ENCODE measurements at places on chromosomes 2 and 18.

DNA sequence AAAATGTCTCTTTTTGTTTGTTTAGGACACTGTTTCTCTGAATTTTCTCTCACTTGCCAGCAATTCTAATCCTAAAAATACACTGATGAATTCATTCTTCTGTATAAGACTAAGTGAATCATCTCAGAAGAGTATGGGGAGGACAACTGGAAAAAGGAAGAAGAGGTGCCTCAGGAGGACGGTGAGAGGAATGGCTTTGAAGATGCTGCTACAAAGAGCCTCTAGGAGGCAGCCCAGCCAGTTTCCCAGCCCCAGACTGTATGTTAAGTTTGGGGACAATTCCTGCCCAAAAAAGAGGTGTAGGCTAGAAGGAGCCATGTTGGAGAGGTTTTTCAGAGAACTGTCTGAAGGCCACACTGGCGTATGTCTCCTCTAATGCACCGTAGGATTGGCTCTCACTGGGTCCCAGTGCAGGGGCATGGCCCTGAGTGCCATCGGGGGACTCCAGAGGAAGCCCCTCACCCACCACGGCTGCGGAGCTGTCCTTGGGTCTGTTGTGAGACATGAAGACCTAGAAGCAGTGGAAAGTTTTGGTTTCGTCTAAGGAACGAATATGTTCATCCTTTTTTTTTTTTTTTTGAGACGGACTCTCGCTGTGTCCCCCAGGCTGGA, 3.1 kb upstream of the SDC1 start:
- no peak for DNase-seq

DNA sequence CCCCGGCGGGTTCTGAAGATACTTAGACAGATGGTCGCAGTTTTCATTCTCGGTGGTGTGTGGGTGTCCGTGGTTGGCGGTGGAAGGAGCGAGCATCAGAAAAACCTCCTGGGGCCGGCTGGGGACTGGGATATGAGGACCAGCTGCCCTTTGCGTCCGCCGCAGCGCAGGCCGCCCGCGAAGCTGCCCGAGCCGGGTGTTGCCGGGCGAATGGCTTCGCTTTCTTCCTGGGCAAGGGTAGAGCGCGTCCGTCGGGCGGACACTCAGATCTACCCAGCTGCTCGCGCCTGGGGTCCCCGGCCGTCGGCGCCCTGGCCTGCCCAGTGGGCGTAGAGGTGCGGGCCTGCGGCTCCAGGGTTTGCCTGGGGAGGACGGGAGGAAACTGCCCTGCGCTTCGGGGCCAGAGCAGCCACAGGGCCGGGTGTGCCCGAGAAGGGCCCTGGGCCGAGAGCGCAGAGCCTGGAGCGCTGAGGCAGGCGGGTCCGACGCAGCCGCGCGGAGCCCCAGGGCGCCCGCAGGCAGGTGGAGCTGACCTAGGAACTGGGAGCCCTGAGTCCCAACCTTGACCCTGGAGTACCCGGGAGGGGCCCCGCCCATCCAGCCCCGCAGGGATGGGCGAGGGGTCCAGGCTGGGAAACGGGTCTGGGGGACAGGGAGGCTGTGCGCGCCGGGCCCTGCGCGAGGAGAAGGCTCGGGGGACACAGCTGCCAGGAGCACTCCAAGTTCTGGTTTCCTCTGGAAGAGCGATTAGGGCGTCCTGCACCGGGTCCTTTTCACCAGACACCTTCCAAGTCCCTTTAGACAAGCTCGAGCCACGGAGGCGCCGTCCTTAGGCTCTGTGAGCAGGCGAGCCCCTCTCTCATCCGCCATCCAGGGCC, 1.3 kb downstream of the TWIST2 start:
- DNase-seq, result no peak

GRCh38 chr2:109512076-109512475, 101.7 kb downstream of the SEPTIN10 start:
- DNase-seq, result no peak

DNA sequence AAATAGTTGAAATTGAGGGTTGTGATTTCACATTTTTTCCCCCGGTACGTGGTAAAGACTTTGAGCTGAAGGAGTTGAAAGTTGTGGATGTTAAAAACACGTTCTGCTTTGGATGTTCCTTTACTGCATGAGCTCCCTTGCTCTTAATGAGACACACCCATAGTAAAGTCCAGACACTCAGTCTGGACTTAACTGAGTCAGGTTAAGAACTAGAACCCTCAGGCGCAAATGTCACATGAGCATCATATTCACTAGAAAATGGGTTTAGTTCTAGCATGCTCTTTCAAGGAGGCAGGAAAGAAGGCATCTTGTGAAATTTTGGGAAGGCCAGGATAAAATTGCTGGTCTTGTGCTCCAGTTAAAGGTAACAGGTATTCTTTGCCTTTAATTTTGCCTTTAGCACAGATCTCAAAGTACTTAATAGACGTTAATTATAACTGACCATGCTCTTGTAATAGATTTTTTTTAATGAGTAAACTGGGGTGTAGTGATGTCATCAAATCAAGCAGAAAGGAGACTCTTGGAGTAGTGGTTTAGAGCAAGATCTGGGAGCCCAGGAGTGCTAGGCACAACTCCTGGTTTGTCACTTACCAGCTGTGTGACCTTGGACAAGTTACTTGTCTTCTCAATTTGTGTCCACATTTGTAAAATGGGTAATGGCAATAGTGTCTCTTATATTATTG, 20.6 kb downstream of the ITGA6 start:
- no peak for DNase-seq

- DNase-seq, result peak; percentile 17
These were observed 2.4 kb downstream of the CYP27C1 start for GRCh38 chr2:127217470-127218325.
